ENCODE measurements at places on chromosomes 13 and 19.
A peak's percentile ranks its signal among the peaks of the same experiment; 100 is the strongest.

DNA sequence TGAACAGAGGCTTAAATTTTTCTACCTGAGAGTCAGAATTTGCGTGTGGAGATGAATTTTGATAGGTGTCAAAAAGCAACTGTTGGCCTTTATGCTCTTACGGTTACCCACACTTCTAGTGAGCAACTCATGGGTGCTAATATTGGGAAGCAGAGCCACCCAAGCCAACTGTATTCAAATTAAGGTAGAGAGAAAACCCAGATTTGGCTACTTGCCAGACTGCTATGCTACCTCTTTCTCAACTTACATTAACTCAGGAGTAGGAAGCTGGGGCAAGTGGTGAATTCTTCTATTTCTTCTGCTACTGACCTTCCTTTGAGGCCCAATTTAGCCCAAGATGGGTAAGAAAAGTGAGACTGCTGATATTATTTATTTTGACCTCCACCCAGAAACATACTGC lies 83.9 kb downstream of the OLFM4 start:
- DNase-seq = no peak

GRCh38 chr13:100428986-100429385 lies 159.6 kb downstream of the GGACT start:
- peak; percentile 10 for DNase-seq

- no peak for DNase-seq
These were observed 45.9 kb upstream of the TFDP1 start for GRCh38 chr13:113538689-113539058.

DNA sequence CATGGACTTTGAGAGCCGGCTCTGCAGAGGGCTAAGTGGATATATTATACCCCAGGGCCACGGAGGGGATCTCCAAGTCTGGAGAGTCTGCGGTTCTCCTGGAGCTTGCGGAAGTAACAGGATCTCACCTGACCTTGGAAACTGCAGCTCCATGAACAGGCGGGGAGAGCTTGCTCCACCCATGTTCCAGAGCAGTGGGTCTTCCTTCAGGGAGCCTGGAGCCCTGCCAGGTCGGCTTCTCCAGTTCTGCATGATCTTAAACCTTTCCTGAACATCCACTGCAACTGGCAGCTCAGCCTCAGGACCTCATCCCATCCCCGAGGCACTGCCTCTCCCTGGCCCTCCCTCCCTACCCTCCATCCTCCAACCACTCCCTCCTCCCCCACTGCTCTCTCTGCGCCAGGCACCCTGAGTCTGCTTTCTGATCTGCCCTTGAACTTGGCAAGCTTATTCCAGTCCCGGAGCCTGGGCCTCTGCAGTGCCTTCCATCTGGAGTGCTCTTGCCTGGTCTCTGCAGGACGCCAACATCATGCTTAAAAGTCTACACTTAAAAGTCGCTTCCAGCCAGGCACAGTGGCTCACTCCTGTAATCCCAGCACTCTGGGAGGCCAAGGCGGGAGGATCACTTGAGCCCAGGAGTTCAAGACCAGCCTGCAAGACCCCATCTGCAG lies 13.2 kb downstream of the ATCAY start:
- no peak for DNase-seq

- DNase-seq = no peak
These were observed 214.2 kb downstream of the FGF9 start for GRCh38 chr13:21884965-21885567.

DNA sequence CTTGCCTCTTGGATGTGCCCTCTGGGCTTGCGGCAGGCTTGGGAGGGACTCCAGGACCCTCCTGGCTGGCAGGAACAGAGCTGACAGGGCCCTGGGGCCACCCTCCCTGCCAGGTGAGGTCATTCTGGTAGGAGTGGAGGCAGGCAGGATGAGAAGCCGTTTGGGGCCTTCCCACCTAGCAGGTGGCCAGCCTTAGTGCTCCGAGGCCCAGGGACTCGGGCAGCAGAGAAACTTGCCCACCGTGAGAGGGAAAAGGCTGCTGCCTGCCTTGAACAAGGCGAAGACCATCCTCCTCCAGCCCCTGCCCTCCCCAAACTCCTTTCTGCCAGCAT lies 8.5 kb downstream of the RFX1 start:
- no peak for DNase-seq

DNA sequence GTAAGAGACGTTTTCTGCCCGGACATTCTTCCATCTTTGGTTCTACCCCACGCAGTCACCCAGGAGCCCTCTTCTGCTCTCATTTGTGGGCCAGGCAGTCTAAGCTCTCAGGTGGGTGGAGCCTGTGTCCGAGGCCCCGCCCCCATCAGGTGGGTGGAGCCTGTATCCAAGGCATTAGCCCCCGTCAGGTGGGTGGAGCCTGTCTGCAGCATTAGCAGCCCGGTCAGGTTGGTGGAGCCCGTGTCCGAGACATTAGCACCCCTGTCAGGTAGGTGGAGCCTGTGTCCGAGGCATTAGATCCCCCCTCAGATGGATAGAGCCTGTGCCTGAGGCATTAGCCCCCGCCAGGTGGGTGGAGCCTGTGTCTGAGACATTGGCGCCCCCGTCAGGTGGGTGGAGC lies 45.5 kb upstream of the C13orf46 start:
- peak; percentile 36 for DNase-seq

DNA sequence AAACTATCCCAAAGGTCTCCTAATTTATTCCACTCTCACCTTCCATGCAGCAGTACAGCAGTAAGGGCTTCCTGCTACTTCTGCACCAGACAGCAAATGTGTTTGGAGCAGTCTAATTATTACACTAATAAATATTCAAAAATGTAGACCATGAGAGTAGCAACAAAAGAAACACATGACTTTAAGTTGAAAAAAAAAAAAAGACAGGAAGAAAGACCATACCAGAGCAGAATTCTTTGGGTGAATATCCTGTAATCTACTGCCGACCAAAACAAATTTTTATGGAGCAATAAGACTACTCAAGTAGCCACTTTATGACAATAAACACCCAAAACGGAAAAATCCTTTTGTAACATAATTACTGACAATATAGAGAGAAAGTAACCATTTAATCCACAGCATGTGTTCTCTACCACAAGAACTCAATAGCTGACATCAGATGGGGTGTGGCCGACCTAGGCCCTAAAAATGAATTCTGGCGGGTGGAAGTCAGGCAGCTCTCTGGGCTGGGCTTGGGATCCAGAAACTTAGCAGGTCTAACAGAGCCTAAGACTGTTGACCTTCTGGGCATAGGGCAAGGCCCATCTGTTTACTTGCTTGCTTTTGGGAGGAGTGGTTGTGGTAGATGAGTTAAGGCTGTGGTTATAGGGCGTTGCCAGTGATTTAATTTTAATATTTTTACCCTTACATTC lies 4.6 kb downstream of the KLF12 start:
- DNase-seq = no peak

- peak; percentile 33 for DNase-seq
These were observed 18.0 kb upstream of the CFAP97D2 start for GRCh38 chr13:114161028-114161556.

DNA sequence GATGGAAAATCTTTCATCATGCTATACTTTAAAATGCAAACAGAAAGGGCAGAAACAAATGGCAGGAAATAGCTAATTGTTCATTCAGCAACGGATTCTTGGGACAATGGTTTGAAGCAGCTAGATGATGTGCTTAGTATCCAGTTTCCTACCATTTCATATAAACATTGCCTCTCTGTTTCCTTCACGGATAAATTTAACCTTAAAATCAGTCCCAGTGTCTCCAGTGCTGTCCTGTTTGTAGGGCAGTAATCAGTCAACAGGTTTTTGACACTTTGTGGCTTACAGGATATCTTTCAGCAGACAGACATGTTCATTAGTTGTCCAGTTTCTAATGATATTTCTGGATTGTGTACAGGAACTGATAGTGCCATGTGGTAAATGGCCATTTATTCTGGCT lies 24.7 kb upstream of the RB1 start:
- DNase-seq = no peak

GRCh38 chr19:35720163-35720524 lies 2.3 kb downstream of the KMT2B start:
- DNase-seq = no peak

DNA sequence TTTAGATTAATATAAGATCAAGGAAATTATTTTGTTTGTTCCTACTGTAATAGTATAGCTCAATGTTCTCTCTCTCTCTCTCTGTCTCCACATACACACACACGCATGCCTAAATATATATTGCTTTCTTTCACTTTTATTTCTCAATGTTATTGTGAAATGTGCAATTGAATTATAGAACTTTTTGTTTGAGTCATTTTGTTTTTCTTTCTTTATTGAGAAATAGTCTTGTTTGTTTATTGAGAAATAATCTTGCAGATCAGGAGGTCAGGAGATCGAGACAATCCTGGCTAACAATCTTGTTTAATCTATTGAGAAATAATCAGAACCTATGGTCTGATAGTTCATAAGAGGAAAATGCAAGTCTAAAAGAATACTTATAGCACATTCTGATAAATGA lies 1581.3 kb downstream of the EFNB2 start:
- no peak for DNase-seq

DNA sequence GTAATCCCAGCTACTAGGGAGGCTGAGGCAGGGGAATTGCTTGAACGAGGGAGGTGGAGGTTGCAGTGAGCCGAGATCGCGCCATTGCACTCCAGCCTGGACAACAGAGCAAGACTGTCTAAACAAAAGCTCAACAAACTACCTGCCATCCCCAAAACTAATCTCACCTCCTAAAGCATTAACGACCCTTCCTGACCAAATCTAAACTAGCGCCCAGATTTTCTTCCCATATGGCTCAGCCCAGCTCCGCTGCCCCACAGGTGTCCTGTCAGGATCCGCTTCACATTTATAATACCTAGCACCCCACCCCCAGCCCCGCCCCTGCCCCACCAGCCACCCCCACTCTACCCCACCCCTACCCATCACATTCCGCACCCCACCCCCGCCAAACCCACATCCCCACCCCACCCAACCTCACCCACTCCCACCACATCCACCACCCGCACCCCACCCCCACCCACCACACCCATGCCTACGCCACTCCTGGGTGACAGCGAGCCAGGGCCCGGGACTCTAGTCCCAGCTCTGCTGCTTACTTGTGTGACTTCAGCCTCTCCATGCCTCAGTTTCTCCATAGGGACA lies 599 bp downstream of the C19orf12 start:
- DNase-seq = no peak

DNA sequence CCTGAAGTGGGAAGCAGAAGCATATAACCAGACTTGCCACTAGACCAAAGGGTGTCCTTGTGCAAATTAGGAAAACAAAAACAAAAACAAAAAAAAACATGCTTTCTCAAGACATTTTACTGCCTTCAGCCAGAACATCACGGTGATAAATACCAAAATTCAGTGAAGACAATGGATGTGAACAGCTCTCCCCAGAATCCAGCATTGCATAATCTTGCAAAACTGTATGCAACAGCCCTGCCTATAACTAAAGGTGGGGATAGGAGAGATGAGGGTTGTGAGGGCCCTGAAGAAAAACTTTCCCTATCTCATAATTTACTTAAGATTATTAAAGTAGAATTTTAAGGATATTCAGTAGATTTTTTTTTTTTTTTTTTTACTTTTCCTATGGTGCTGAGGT lies 24.9 kb upstream of the NDFIP2 start:
- no peak for DNase-seq

DNA sequence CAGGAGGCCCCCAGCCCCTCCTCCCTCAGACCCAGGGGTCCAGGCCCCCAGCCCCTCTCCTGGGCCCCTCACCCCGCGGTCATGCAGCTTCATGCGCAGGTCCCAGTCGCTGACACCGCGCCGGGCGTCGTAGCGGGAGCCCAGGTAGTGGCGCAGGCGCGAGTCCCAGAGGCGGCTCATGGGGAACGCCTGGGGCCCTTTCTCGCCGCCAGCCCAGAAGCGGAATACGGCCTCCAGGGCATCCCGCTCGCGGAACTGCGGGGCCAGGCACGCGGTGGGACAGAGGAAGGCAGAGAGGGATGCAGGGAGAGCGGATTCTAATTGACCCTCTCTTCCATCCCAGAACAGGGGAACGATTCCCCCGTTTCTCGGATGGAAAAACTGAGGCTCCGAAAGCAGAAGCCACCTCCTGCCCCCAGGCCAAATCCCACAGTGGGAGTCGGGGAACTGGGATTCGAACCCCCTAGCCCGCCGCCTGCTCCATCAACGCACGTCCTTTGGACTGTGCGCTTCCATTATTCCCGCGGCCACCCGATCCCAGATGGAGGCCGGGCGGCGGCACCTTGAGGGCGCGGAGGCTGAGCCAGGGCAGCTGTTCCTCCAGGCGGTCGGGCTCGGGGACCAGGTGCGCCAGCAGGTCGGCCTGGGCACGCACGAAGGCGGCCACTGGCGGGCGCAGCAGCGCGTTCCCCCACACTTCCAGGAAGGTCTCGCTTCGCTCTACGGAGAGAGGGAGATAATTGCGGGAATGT lies 4.2 kb upstream of the TNNI3 start:
- no peak for DNase-seq

- no peak for DNase-seq
These were observed 136.7 kb downstream of the SOX1 start for GRCh38 chr13:112203614-112204013.

- peak; percentile 5 for DNase-seq
These were observed 1770.2 kb upstream of the MIR17HG start for GRCh38 chr13:89577301-89577700.

DNA sequence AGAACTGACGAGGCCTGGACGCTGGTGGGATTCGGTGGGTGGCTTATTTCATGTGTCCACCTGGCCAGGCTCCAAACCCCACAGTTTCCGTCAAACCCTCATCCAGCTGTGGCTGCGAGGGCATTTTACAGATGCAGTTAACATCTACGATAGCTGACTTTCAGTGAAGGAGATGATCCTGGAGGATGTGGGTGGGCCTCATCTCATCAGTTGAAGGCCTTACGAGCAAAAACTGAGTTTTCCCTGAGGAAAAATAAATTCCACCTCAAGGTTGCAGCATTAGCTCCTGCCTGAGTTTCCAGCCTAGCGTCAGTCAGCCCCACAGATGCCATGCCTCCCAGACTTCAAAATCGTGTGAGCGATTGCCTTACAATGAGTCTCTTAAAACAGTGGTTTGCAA lies 111.1 kb upstream of the PEG3 start:
- DNase-seq = no peak

DNA sequence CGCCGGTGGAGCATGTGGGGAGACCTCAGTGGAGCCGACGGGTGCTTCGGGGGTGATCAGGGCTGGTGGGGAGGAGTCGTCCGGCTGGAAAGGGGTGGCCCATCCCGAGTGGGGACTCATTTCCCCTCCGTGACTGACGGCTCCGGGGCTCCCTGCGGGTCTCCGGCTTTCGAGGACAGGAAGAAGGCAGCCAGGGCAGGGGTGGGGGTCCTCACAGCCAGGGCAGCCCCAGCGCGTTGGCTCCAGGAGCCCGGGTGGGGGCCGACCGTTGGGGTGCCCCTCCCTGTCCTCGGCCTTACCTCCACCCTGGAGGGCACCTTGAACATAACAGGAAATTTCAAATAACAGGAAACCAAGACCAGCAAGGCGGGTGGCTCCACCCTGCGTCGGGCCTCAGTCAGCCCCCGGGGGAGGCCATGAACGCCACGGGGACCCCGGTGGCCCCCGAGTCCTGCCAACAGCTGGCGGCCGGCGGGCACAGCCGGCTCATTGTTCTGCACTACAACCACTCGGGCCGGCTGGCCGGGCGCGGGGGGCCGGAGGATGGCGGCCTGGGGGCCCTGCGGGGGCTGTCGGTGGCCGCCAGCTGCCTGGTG lies at the start of gene S1PR4:
Gene S1PR4, plus strand, starts transcription at position 393 of the 596 bp plus-strand sequence. Its CDS starts 24 bp downstream, at position 417.
- DNase-seq = no peak

- no peak for DNase-seq
These were observed 146.7 kb downstream of the USP12 start for GRCh38 chr13:27024776-27025492.

GRCh38 chr19:10505583-10506229 lies 2.5 kb upstream of the KEAP1 start:
- DNase-seq = peak; percentile 30

GRCh38 chr13:55497486-55497885 lies 1643.2 kb upstream of the PRR20A start:
- no peak for DNase-seq

- peak; percentile 50 for DNase-seq
These were observed 76.0 kb upstream of the LSM14A start for GRCh38 chr19:34096020-34096915.

- no peak for DNase-seq
These were observed 30.5 kb downstream of the VAV1 start for GRCh38 chr19:6803036-6803404.
